ENCODE measurements at places on chromosomes 7 and 10. TPM values are rescaled to one million over a fixed set of nuclear protein-coding genes. Genes with fewer than 3 reads are reported as not detected.
A peak's percentile ranks its signal among the peaks of the same experiment; 100 is the strongest.

Gene SPDYE1
- 1.8 TPM for polyA plus RNA-seq

Gene WNT8B
- 0.09 TPM for polyA plus RNA-seq

Gene TMEM270
- not detected for polyA plus RNA-seq

Gene GPR15LG
- polyA plus RNA-seq, result not detected

Gene MYH16
- polyA plus RNA-seq, result 0.17 TPM

Gene UPK3B
- polyA plus RNA-seq, result 18.9 TPM

Gene LAMB4
- polyA plus RNA-seq, result 0.28 TPM

Gene MYL7
- 0.39 TPM for polyA plus RNA-seq

Gene ZNF239
- polyA plus RNA-seq, result 8.5 TPM

Gene DENND2A
- polyA plus RNA-seq, result 41.1 TPM

Gene TYW1B
- polyA plus RNA-seq, result 3.2 TPM

Gene MMS19
- polyA plus RNA-seq, result 92.1 TPM

Gene NPSR1
- polyA plus RNA-seq, result not detected

Gene RPEL1
- polyA plus RNA-seq, result 0.13 TPM

Gene VSTM2A
- 0.15 TPM for polyA plus RNA-seq

Gene CPA4
- polyA plus RNA-seq, result 0.81 TPM

Gene PILRA
- polyA plus RNA-seq, result 6.3 TPM

Gene ANKMY2
- polyA plus RNA-seq, result 36.8 TPM

Gene TWIST1
- polyA plus RNA-seq, result 0.90 TPM

DNA sequence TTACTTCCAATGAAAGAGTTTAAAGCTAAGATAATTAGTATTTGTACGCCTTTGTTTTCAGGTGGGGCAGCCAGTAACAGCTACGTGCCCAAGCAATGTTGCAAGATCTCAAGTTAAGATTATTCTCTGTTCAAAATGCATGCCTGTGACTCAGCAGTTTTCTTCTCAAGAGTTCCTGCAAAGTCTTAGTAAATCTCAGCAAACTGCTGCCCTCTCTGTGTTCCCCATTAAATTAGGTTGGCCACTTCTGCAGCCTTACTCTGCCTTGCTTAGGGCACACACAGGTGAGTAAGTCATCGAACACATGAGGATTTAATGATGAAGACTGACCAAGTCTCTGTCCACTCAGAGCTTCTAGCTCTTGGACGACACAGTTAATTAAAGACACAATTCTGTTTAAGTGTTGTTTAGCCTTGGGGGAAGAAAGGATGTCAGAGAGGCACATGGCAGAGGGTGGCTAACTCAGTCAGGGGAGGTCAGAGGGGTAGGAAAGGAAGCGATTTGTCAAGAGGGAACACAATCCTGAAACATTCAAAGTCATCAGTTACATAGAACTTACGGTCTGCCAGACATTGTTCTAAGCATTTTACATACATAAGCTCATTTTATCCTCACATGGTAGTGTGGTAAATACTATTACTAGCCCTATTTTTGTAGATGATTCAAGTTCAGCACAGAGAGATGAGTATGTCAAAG, 20.2 kb upstream of the SLC35G1 start:
- DNase-seq, result no peak

DNA sequence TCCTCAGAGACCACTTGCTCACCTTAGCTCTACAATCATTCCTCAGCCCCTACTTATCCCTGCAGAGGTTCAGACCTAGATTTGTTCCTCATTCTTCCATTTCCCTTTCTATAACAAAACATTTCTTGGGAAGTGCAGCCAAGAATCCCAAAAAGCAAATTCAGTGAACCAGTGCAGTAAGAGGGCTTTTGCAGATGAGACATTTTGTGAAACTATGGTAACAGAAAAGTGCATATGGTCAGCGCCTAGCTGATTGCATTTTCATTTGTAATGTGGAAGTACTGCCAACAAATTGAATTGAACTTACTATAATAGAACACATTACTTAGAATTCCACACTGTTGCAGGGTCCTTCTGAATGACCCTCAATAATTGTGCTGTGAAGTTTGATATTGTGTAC, 18.6 kb downstream of the AGMO start:
- no peak for DNase-seq

- DNase-seq, result no peak
Observed at GRCh38 chr7:94666879-94667587, 11.1 kb upstream of the SGCE start.

DNA sequence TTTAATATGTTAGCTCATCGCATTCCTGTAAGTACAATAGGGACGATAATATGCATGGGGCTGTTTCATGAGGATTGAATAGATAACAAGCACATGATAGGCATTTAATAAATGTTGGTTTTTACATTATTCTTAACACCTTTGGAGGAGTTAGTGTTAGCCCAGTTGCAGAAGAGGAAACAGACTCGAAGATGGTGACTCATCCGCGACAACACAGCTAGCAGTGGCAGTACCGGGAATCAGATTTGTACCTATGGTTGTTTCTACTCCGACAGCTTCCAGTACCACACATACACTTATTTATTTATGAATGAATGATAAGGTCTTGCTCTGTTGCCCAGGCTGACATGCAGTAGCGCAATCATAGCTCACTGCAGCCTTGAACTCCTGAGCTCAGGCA, 2.9 kb downstream of the LRMDA start:
- DNase-seq, result no peak

DNA sequence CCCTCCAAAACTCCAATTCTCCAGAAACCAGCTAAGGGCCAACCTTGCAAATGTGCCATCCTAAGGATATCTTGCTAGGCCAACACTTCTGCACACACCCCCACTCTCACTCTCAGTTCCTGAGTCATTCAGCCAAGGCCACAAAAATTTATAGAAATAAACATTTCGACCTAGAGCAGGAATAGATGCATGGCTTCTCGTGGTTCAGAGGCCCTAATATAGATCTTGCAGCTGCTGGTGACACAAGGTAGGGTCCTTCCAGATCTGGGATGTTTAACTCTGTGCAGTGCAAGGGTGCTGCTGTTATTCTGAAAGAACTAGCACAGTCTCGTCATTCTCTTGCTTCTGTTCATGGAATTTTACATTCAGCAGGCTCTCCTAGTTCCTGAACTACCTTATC, 369.3 kb downstream of the CALN1 start:
- DNase-seq, result no peak

DNA sequence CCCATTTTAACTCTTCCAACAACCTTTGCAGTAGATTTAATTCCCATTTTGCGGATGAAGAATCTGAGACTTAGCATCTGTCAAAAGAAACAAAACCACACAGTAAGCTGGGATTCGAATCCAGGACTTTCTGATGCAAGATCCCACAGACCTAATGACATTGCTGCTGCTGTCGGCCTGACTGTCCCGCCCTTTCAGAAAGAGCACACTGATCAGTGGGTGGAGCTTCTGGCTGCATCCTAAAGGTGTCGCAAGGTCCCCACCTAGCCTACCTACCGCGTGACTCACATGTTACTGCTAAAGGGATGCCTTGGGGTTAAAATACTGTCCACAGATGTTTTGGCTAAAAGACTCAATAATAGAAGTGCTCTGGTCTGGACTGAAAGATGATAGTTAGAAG, 134.7 kb downstream of the EMX2 start:
- no peak for DNase-seq

DNA sequence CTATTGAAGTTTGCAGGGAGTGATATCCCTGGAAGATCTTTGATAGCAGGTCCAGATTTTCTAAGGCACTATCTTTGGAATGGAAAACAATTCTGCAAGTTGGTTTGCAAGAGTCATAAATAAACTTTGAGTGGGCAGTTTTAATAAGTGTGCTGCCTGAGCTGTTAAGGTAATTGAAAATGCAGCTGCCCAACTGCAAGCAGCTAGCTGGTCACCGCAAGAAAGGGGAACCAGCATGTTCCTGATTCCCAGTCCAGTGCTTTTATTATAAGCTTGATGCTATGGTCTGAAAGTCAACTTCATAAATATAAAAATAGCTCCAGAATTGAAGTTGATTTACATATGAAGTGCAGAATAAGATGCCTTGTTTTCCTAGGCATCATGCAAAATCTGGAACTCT, 308.4 kb downstream of the ZNF248 start:
- DNase-seq, result no peak

GRCh38 chr10:31758495-31758894, 170.1 kb downstream of the ARHGAP12 start:
- DNase-seq, result no peak

DNA sequence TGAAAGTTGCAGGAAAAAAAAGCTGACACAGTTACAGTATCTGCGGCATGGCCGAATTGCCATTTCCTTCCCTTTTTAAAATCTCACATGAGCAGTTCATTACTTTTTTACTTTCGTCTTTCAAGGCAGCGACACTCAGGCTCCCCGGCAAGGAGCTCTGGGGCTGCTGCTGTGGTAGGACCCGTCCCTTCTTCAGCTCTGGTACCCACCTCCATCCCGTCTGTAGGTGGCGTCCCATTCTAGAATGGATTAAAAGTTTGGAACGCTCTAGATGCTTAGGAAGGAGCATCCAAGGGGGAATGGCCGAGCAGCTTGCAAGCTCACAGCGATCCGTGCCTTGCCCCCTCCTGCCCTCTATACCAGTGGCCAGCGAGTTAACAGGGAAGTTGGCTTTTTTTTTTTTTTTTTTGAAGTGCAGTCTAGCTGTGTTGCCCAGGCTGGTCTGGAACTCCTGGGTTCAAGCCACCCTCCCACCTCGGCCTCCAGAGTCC, 22.8 kb upstream of the TTYH3 start:
- DNase-seq, result no peak

- DNase-seq, result peak; percentile 74
Observed at GRCh38 chr10:66931340-66931948, 5.6 kb downstream of the LRRTM3 start.

GRCh38 chr10:122646511-122647382, 52.9 kb downstream of the C10orf120 start:
- DNase-seq, result no peak

DNA sequence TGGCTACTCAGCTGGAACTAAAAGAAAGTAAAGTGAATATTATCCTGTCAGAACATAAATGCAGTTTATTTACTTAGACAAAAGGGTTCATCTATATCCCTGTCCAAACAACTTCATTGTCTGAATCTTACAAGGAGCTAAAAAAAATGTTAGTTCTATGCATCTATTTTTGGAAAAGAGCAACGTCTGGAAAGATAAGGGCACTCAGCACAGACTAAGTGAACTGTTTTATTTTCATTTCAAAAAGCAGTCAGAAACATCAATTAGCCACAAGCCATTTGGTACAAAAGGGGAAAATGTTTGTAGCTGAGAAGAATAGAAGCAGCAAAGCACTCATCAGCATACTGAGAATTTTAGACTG, 245.5 kb downstream of the FOXP2 start:
- no peak for DNase-seq

DNA sequence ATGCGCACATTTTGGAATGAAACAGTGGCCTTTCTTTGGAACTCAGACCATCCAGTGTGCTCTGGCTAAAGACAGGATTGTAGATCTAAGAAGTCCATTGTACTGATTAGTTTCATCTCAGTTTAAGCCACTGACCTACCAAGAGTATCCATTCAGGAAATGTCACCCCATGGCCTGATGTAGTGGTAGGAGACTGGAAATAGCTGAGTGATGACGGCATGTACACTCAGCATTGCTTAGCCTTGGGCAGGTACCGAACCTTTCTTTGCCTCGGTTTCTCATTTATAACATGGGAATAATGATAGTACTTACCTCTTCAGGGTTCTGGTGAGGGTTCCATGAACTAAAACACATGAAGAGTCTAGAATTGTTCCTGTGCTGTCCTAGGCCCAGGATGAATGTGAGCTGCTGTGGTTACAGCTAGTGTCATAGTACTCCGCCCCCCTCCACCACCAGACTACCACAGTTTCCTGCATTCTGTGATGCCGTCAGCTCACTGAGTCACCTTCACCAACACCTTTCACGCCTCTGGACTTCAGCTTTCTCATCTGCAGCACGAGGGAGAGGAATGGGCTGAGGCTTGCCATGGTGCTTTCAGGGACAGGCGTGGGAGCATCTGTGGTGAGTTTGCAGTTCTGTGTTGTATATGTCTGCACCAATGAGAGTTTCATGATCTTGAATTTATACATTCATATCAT, 484.0 kb upstream of the GALNT17 start:
- DNase-seq, result no peak

GRCh38 chr10:65291286-65291685, 1634.5 kb upstream of the LRRTM3 start:
- no peak for DNase-seq

- no peak for DNase-seq
Observed at GRCh38 chr7:68133045-68133444, 1136.4 kb downstream of the TYW1 start.

GRCh38 chr7:21054427-21055112, 267.9 kb upstream of the SP8 start:
- DNase-seq, result no peak

DNA sequence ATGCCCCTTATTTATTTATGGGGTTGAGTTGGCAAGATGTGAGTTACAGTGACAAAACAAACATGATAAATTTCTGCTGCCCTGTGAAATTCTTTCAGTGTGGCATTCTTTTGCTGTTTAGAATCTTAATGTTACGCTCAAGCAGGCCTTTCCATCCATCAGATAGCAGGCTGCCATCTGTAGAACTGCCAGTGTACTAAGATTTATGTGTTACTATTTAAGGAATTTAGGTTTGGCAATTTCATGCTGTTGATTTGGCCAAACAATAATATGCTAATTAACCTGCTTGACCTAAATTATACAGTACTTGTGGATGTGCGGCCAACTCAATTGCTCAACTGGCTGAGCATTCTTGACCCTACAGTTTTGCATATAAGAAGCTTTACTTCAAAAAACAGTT, 477.7 kb upstream of the TPK1 start:
- DNase-seq, result peak; percentile 91

GRCh38 chr10:121460733-121461132, 137.5 kb downstream of the FGFR2 start:
- no peak for DNase-seq

DNA sequence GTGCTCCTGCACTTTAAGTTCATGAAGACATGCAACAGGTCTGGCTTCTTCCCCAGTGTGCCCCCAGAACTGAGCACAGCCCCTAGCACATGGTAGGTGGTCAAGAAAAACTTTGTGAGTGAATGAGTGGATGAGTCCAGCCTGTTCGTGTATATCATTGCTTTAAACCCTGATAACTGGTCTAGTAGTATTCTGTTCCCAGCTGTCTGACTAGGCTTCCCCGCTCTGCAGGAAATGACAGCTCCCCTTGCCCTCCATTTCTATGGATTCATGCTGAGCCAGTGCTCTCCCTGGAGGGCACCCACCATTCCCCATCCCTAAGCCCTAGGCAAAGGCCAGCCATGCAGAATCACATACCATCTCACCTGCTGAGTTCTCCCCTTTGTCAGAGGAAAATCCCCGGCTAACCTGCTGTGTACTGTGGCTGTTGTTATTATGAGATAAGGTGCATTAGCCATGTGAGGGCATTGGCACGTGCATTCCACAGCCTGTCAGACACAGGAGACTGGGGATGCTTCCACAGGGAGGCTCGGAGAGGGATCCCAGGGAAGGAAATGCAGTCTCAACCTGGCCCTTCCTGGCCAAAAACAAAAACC, 698.9 kb downstream of the GRID1 start:
- DNase-seq, result no peak

DNA sequence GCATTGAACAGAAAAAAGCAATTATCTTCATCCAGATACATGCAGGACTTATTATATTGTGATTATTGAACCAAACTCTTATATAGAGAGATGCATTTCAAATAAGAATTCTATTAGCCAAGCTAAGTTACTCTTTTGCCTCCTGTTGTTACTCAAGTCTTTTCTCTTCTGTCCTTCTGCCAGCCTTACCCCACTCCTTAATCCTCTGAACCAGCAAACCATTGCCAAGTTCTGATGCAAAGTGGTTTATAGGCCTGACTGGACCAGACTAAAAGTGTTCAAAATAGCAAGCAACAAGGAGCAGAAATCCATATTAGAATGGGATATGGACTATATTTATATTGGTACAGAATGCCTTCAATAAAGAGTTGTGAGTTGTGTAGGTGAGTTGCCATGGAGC, 2.2 kb upstream of the SLC26A4 start:
- DNase-seq, result no peak
